AG09319 (cell line): ENCODE measurements at places on chromosomes 3 and 15.

DNA sequence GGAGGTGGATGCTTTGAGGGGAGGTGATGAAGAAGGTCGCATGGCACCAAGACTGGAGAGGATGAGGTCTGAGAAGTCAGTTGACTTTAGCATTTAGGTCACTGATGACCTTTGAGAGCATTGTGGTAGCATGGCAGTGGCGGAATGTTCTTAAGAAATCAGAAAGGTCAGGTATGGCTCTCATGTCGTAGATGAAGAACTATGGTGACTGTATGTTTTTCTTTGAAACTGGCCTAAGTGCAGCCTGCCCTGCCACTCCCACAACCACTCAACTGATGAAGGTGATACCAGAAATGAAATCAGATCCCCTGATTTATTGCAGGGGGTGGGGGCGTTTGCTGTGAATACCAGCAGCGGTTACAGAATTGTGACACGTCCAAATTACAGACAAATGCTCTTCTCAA, 102.6 kb downstream of the ITPR1 start:
- DNase-seq, result no peak

- DNase-seq, result peak; percentile 11
Measured at GRCh38 chr15:47750030-47750739, 32.9 kb downstream of the SEMA6D start.

GRCh38 chr3:15256861-15257341, 50.9 kb downstream of the CAPN7 start:
- DNase-seq, result no peak

DNA sequence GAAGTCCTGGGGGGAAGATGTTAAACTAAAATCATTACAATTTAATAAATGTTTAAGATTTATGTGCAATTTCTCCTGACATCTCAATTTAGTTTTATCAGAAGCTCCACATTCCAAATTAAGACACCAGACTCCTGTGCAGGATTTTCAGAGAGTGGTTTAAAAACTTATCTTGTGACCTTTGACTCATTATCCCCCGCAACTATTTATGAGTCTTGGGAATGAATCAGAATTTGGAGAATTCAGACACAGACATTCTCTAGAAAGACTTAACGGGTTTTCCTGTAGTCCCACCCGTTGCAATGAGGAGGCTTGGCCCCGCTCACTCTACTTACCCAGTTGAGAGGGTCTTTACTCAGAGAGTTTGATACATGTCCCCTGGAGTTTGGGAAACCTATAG, 7.1 kb downstream of the OR5K2 start:
- DNase-seq, result no peak

DNA sequence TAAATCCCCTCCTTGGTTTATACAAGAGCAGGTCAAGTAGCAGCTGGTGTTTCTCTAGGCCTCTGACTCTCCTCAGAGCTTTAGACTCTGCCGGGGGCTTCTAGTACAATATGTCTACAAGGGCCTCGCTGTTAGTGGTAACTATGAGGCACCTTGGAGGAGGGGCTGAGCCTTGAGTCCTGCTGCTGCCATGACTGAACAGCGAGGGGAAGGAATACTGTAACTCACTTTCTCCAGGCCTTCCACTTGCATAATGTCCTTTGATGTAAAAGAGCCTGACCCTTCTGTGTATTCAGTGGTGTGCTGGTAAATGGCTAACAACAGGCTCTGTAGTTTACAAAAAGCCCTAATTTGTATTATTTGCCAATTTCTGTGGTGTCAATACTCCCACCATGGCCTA, 27.8 kb downstream of the DRD3 start:
- DNase-seq, result no peak

DNA sequence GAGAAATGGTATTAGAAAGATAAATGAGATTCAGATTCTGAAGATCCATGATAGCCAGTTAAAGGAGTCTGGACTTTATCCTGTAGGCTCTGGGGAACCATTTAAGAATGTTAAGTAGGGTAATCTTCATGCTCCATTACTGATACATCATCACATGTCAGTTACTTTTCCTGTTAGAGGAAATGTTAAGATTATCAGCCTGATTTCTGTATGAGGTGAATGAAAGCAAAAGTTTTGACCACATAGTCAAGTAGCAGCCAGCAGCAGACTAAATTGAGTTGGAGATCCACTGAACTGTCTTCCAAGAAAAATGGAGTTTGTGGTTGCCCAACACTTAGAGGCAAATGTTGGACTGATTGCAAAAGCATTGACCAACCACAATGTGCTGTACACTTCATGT, 4.7 kb upstream of the COPB2 start:
- no peak for DNase-seq
